Activated CD4-positive, CD25-positive, alpha-beta regulatory T cell treated with anti-CD3 and anti-CD28 coated beads, Interleukin-2, amount 50 U/mL, for 16 hours (primary cell): ENCODE measurements at places on chromosomes 16 and 17.

DNA sequence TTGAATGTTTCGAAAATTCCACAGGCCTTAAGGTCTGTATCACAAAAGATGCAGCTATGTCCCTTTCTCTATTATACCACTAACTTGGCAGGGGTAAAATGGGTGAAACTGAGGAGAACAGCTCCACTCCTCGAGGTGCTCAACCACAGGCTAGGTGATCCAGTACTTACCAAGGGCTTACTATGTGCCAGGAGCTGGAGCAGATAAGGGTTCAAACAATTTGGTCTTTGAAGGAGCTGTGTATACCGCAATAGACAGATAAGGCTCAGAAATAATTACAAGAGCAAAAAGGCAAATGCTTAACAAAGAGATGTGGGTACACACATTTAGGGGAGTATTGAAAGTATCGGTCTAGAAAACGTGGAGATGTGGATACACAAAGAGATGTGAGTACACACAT, 1.5 kb downstream of the XPO6 start:
- no peak for DNase-seq

DNA sequence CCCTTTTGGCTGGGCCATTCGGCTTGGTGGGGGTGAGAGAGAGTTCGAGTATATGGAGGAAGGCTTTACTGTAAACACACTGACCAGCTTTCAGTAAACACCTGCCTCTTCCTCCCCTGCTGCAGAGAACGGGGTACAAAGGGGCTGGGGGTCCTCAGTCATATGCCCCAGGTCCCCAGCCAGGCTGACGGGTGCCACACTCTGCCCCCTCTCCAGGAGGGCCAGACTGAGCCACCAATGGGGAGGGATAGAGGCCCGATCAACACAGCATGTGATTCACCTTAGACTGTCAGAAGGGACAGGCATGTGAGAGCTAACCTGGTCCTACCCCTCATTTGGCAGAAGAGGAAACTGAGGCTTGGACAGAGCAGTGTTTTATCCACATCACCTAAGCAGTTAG, 13.0 kb downstream of the NHERF1 start:
- DNase-seq: no peak

GRCh38 chr17:44922746-44923470, 7.6 kb upstream of the GFAP start:
- DNase-seq: no peak

DNA sequence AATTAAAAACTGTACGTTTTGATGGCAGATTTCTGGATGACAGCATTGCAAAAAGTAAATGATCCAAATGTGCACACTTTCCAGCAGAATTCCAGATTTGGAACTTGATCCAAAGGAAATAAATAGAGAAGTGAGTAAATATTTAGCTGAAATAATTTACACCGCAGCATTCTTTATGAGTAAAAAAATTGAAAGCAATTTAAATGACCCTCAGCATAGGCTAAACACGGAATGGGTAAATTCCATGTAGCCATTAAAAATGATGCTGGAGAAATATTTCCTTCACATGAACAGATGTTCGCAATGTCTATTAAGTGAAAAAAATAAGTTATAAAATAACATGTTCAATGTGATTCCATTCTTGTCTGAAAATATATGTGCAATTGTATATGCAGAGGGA, 424.8 kb downstream of the HS3ST3B1 start:
- no peak for DNase-seq

GRCh38 chr17:70181376-70181775, 12.0 kb downstream of the KCNJ2 start:
- DNase-seq: no peak

GRCh38 chr16:57755726-57756423, 20.3 kb downstream of the KATNB1 start:
- no peak for DNase-seq

DNA sequence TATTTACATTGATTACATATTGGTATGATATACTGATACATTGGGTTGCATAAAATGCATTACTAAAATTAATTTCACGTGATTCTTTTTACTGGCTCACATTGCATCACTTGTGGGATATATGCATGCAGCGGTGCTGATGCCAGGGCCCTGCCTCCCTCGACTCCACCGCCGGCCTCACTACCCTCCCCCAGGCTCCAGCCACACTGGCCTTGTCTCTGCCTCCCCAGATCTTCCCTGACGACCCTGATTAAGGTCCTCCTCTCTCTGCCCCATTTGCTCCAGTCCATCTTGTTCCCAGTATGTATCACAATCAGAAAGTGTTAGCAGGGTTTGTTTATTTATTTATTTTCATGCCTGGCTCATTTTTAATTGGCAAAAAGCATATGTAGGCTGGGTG, 306.8 kb downstream of the FOXL1 start:
- no peak for DNase-seq

- peak; percentile 54 for DNase-seq
Measured at GRCh38 chr16:88455610-88456355, 2.7 kb downstream of the ZFPM1 start.

DNA sequence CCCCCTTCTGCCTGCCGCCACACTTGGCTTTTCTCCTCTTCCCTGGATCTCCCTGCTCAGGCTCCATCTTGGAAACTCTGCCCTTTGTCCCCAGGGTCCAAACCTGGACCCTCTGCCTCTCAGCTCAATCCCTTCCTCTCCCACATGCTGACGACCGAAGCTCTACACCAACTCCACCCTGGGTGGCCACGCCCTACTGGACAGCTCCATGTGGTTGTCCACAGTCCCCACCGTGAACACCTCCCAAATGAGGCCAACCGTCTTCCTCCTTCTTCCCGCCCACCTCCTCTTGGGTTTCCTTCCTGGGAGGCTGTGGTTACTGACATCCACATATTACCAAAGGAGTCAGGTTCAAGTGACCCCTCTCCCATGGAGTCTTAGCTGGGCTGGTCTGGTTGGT, 22.6 kb upstream of the MLKL start:
- no peak for DNase-seq

- no peak for DNase-seq
Measured at GRCh38 chr17:65271296-65271695, 134.1 kb downstream of the RGS9 start.

- no peak for DNase-seq
Measured at GRCh38 chr17:10032118-10032852, 127.2 kb upstream of the RCVRN start.

- DNase-seq: no peak
Measured at GRCh38 chr16:4193920-4194319, 48.0 kb downstream of the SRL start.

DNA sequence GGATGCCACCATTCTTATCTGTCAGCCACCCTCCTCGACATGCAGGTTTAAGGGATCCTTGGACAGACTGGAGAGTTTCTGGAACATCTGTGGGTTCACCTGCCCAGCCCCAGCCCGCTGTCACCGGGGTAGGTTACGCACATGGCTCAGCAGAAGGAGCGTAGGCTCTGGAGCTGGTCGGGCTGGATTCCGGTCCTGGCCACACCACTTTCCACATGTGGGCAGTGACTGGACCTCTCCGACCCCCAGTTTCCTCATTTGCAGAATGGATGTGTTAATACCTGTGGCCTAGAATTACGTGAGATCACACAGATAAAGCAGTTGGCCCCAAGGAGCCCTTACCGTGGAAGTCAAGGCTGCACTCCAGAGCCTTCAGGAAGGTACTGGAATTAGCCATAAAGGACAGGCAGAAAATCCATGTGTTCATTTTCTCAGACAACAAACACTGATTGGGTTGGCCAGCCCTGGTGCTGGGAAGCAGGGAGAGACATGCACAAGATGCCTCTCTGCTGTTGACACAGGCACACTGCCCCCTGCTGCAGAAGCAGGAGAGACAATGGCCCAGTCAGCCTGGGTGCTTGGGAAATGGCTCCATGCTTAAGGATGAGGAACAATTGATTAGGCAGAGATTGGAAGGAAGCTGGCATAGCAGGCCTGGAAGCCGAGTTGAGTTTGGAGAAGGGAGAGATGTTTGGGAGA, 58.8 kb downstream of the SF3B3 start:
- no peak for DNase-seq

- DNase-seq: no peak
Measured at GRCh38 chr16:56257666-56258342, 66.5 kb downstream of the GNAO1 start.
